Glomerular endothelial cell (primary cell): ENCODE measurements at places on chromosomes 1 and 21. TPM values are rescaled to one million over a fixed set of nuclear protein-coding genes. Genes with fewer than 3 reads are reported as not detected.

LORICRIN gene
- not detected in 2 replicates for total RNA-seq

CD1E gene
- total RNA-seq = not detected in 2 replicates

FCGR3A gene
- not detected in 2 replicates for total RNA-seq

DNA sequence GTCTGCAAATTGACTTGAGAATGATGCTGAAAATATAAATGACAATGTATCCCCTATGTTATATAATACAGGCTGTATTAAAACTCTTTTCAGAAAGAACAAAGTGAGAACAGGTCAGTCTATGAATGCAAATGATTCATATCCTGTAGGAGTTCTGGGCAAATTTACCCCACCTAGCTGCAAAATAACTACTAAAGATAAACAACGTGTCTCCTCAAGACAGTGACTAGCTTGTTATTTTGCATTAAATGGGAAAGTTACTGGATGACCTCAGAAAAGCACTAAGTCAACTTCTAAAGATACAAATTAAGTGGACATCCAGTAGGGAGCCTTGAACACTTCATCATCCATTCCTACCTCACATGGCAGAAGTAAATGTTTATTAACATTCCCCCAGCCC lies 11.1 kb downstream of the RNF19B start:
- peak; percentile 68 for DNase-seq

DNA sequence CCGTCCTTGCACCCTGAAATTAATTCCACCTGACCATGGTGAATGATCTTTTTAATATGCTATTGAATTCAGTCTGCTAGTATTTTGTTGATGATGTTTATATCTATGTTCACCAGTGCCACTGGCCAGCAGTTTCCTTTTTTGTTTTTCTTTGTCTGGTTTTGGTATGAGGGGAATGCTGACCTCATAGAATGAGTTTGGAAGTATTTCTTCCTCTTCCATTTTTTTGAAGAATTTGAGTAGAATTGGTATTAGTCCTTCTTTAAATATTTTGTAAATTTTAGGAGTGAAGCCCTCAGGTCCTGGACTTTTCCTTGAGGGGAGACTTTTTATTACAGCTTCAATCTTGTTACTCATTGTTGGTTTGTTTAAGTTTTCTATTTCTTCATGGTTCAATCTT lies 231.6 kb downstream of the MRPL39 start:
- DNase-seq = no peak

- no peak for DNase-seq
These were observed 90.6 kb downstream of the TRIM11 start for GRCh38 chr1:228315945-228316588.

- no peak for DNase-seq
These were observed 45.3 kb upstream of the CTBS start for GRCh38 chr1:84619383-84620102.
